Body of pancreas (tissue), 4 donors: ENCODE measurements at places on chromosomes 6 and 20.

- no peak for DNase-seq
Measured at GRCh38 chr6:63677282-63677681, 41.7 kb downstream of the PHF3 start.

- DNase-seq: no peak
Measured at GRCh38 chr6:89302195-89302770, 12.8 kb downstream of the GABRR2 start.

- no peak for DNase-seq
Measured at GRCh38 chr20:54608039-54608745, 132.8 kb downstream of the DOK5 start.

DNA sequence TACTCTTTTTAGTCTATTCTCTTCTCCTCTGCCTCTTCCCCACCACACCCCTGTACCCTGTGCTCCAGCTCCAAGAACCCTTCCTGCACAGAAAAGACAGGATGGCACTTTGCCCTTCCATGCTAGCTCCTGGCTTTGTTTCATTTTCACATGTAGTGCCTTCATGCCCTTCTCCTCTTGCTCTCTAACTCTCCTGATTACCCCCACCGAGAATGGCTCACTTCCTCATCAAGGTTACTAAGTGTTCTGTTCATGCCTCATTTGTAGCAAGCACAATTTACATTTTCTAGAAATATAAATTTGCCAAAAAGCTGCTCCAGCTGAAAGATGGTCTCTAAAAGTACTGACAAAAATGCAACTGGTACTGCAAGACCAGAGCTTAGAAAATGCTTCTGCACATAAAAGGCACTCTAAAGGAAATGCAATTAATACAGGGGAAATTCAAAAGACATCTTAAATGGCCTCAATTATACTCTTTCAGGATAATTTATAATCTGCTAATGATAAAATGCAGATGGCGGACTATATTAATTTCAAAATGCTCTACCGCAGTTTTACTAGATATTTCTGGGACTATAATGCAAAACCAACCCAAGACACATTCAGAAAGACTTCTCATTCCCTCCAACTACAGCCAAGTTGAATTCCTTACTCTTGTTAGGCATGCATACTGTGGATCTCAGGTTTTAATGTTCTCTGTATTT lies 570.2 kb downstream of the PRKN start:
- no peak for DNase-seq

DNA sequence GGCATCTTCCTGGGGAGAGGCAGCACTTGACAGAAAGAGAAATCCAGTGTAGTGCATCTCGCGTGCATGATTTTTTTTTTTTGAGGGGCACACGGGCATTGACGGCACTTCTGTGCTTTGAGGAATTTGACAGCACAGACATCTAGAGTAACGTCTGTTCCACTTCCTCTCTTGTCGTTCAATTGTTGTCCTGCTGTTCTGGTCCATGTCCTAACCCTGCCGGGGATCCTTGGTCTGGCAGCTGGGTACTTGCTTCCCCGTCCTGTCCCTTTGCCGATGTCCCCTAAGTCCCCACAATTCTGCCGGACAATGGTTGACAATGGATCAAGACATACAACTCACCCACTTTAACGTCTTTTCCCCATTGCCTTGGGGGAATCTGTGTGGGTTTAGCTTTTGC lies 46.0 kb upstream of the NAA20 start:
- DNase-seq: no peak

- no peak for DNase-seq
Measured at GRCh38 chr6:86712039-86712438, 225.3 kb upstream of the HTR1E start.

DNA sequence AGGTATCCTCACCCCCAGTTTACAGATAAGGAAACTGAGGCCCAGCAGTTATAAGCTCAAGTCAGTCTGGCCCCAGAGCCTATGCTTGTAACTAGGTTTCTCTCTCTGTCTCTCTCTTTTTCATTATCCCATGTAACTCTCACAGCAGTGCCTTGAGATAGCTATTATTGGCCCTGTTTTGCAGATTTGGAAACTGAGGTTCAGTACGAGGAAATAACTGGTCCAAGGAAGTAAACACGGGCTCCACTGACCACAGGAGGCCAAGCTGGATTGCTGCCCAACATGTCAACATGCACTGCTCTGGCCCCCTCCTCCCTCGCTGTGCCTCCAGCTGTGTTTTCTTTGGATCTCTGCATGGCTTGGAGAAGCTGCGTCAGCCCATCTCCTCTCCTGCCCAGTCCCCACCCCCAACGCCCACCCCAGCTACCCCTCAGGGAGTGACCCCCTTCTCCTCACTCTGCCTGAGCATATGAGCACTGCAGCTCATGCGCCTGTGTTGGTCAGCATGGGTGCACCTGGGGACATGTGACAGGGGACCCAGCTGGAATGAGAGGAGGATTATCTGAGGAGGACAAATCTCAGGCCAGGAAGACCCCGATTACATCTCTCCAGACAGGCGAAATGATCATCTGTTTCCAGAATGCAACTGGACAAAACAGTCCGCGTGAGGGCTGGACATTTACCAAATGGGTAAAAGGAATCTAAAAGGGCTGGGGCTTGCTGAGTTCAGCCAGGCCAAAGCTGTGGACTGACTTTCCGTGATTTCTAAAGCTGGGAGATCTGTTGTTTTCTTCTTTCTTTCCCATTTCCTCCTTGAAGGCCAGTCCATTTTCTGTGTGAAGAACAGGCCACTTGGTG lies 7.8 kb upstream of the PLTP start:
- no peak for DNase-seq

GRCh38 chr6:144405163-144405562 lies 120.0 kb downstream of the UTRN start:
- no peak for DNase-seq

DNA sequence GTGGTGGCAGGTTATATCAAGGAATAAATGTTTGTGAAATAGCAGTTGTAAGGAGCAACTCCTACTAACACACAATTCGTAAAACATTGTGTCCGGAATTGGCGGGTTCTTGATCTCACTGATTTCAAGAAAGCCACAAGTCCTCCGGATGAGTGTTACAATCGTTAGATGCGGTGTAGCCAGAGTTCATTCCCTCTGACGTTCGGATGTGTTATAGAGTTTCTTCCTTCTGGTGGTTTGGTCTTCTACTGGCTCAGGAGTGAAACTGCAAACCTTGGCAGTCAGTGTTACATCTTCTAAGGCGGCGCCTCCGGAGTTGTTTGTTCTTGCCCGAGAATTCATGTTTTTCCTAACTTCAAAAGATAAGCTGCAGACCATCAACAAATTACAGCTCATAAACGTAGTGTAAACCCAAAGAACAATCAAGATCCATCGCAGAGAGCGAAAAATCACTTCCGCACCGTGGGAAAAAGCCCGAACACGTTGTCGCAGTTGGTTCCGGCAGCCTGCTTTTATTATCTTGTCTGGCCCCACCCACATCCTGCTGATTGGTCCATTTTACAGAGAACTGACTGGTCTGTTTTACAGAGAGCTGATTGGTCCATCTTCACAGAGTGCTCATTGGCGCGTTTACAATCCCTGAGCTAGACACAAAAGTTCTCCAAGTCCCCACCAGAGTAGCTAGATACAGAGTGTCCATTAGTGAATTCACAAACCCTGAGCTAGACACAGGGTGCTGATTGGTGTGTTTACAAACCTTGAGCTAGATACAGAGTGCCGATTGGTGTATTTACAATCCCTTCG lies 58.2 kb downstream of the TRIM27 start:
- DNase-seq: no peak

- DNase-seq: no peak
Measured at GRCh38 chr6:25971187-25971821, 8.7 kb downstream of the TRIM38 start.

- DNase-seq: peak; percentile 73
Measured at GRCh38 chr6:2749969-2750600, 637 bp downstream of the MYLK4 start.

- no peak for DNase-seq
Measured at GRCh38 chr6:163182696-163183095, 231.8 kb upstream of the QKI start.

GRCh38 chr6:156189195-156189594 lies 588.0 kb upstream of the ARID1B start:
- no peak for DNase-seq

DNA sequence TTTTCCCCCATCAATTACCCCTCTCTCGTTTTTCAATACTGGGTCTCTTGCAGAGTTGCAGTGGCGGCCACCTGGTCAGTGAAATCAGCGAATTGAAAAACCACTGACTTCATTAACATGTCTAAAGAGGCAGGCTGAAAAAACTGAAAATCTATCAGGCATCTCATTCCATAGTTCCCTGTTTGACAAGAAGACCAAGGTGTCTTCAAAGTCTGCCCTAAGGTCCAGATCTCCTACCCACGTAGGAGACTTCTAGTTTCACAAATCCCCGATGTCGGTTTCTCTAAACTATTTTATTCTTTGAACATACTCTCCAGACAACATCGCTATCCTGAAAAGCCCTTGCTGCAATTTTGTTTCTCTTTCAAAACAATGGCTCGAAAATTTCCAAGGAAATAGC lies 796 bp upstream of the TUBB start:
- no peak for DNase-seq

DNA sequence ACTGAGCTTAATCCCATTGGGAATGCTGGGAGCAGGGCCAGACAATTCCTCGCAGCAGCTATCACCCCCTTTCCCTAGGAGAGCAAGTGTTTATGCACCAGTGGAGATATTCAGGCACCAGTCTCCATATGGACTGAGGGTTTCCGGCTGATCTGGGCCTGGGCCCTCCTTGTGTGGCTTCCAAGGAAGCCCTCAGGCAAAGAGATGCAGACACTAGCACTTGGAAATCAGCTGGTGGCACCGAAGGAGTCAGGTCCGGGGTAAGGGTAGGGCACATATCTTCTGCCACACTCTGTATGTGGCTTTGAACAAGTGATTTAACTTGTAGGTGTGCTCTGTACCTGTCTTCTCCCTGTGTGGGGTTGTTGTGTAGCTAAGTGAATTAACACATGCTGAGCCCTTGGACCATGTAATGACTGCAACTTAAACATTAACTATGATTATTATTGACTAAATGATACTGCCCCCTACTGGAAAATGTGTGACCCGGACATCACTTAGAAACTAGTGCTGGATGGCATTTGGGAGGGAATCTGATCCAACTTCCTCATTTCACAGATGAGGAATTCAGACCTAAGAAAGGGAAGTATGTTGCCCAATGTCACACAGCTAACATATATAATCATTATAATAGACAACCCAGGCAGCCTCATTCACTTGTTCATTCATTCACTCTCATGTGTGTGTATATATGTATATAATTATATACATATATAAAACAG lies 19.3 kb upstream of the WFDC2 start:
- peak; percentile 52 for DNase-seq

GRCh38 chr6:101539510-101540245 lies 146.2 kb downstream of the GRIK2 start:
- no peak for DNase-seq

DNA sequence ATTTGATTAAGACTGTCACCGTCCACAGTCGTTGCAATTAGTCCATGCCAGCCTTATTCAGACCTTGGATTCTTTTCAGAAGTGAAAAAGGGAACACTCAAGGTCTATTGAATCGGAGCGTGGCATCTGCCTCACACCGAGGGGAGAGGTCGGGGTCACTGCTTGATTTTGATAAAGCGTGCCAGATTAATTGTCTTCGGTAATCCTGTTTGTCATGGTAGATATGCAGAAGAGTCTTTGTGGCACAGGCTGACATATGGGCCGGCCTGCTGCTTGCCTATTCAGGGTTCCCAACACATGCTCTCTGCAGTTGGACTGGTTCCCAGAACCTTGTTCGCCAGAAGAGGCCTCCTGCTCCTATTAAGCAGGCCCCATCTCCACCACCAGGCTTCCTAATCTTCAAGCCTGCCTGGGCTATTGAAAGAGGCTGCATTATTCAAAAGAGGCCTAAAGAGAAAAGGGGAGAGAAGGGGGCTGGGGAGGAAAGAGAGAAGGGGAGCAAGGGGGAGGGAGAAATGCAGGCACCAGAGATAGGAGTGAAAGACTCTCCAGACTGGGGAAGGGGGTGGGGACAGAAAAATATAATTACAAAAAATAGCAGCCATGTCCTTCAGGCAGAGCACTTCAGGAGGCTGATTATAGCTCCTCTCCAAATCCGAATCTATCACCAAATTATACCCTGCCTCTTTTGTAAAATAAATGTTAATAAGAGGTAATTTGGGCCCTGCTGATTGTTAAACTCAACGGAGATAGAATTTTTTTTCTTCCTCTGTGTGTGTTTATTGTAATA lies 611.3 kb downstream of the HDGFL1 start:
- peak; percentile 65 for DNase-seq

- no peak for DNase-seq
Measured at GRCh38 chr20:11791835-11792567, 125.7 kb upstream of the BTBD3 start.

DNA sequence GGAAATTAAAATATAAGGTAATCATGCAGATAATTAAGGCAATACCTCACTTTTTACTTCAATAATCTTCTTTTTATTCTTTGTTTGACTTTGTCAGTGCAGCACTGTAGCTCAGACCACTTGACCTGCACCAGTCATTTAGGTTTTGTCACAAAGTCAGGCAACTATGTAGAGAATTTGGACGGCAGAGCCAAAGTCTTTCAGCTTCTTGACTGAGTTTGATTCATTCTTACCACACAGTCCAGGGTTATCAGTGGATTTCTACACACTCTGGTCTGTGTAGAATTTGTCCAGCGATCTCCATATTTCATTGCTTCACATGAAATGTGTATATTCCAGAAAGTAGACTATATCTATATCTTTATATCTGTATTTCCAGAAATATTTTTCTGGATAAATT lies 107.3 kb downstream of the TFAP2B start:
- DNase-seq: no peak

GRCh38 chr6:151065027-151065815 lies 174.5 kb upstream of the AKAP12 start:
- no peak for DNase-seq

- no peak for DNase-seq
Measured at GRCh38 chr20:43550456-43550855, 8.4 kb upstream of the SGK2 start.

DNA sequence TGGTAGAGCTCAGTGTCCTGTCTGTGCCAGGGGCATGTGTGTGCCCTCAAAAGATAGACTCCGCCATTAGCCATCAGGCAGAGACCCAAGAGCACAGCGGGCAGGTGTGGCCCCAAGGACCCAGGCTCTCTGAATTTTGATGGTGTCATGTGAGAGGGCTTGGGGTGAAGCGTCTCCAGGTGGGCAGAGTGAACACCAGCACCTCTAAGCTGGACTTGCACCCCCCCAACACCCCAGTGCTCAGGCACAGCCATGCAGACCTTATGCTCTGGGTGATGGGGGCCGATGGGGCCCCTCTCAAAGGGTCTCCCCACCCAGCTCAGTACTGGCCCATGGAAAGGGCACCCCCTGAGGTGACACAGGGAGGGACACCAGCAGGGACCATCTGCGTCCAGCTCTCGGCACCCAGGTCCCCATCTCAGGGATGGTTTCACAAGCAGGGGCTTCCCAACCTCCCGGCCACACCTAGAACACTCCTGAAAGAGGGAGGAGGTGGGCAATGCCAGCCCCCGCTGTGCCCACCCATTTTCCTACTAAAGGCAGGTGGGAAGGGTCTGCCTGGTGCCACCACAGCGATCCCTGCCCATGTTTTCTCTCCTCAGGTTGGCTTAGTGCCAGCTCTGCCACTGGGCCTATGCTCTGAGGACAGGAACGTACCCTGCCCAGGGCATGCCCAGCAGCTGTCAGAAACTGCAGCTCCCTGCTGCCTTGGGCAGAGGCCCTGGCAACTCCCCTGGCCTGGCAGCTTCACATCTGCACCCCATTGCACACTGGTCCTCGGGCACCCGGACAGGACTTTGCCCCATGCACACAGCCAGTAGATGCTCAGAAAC lies 3.5 kb downstream of the CST7 start:
- DNase-seq: no peak
